ENCODE measurements at places on chromosomes 2 and 18.
A peak's percentile ranks its signal among the peaks of the same experiment; 100 is the strongest.

DNA sequence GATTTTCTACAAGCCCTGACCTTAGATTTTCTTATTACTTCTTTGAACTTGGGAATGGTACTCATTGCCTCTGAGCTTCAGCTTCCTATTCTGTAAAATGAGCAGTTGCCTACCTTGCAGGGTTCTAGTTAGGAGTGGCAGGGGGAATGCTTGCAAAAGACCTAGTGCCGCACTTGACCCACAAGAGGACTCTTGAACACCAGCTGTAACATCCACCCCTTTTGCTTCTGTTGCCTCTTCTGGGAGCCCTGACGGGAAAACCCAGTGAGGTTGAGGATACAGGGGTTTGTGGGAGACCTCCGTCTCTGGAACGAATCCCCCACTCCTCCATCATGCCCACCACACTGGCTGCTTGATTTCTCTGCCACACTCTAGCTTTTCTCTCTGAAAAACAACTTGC lies 27.1 kb upstream of the LBH start:
- DNase-seq: no peak

DNA sequence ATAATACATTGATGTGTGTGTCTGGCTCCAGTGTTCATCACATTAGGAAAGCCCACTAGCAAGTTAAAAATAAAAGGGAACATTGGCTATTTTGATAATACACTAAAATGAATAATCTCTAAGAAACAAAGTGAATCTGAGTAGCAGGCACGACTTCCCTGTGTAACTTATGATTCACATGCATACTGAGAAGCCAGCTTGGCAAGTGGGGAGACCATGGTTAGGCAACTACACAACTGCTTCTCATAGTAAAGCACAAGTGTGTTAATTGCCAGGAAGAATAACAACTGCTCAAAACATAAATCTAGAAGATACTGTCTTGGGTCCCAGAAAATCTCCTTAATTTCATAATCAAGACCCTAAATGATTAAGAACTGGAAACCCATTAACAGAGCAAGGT lies 4.0 kb downstream of the MYO5B start:
- no peak for DNase-seq

DNA sequence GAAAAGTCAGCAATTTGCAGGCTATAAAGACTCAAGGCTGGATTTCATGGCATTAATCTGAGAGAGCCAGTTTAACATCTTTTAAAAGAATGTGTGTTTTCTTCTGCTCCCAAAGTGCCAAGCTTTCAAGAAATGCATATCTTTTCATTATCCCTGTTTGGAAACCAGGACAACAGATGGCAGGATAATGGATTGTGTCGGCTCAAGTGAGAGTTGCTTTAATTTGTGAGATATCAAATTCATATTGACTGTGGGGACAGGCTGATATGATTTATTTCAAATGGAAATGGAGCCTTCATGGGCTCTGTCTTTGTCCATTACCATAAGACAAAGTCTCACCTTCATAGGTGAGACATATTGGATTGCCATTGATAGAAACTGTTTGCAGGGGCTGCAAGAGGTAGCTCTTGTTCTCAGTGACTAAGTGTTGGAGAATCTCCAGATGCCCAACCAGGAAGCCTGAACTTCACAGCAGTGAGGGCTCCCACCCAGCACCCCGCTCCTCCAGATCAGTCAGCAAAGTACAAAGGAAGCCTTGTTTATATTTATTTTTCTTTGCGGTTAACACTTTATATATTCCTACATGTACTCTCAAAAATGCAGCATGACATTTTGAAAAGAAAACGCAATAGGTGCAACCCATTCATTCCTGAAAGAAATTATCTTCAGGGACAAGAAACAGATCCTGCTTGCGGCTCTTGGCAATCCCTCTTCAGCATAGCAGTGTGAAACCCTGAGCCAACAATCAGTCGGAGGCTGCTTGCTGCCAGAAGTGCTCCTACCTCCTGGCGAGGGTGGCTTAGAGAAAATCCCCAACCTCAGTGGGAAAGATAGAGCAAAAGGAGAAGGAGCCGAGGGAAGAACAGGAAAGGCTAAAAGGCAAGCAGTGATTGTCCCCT lies 65.8 kb upstream of the ATL2 start:
- DNase-seq: no peak

DNA sequence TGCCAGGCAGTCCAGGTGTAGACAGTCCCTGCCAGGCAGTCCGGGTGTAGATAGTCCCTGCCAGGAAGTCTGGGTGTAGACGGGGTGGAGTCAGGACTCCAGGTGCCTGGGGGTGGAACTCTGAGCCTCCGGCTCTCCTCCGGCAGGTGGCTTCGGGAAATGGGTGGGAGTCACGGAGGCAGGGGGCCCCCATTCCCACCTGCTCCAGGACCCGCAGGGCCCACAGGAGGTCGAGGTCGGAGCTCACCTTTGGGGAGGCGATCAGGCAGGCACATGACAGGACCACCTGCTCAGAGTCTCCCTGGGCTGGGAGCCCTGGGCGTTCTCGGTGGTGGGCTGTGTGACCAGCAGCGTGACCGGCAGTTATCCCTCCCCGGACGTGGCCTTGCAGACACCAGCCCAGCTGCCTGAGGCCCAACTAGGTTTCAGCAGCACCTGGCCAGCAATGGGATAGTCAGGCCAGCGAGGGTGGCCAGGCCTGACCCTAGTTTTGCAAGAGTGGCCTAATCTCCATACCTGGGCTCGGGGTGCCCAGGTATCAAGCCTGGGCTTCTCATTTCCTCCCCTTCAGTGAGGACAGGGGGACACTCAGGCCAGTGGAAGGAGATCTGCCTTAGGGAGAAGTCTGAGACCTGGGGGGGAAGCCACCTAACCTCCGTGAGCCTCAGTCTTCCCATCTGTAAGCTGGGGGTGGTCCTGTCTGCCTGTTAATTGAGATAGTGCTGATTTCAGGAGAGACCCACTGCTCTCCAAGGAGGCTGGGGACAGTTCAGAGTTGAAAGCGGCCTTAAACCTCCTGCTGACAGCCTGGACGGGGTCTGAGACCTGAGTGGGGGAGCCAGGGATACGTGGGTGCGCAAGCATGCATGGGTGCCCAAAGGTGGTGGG lies 13.2 kb downstream of the GPC1 start:
- no peak for DNase-seq

- DNase-seq: no peak
Observed at GRCh38 chr18:28236487-28236886, 59.6 kb upstream of the CDH2 start.

GRCh38 chr2:187214306-187214705 lies 233.7 kb downstream of the CALCRL start:
- no peak for DNase-seq

DNA sequence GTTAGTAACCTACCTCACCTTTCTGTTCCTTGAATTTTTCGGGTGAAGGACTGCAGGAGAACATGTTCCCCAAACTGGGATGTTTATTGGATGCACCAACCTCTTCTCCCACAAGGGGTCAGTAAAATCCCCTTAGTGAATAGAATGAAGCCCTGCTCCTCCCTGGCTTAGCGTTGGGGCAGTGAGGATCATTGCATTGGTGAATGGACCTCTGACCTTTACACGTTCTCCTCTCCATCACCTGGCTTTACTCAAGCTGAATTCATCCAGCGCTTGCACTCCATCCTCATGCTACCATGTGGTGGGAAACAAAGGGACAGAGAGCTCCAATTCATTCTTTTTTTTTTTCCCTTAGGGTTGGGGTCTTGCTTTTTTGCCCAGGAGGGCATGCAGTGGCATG lies 157.2 kb downstream of the MIB1 start:
- DNase-seq: peak; percentile 76

GRCh38 chr2:84545005-84545404 lies 28.7 kb downstream of the DNAH6 start:
- no peak for DNase-seq

GRCh38 chr2:9156483-9156882 lies 50.1 kb upstream of the ASAP2 start:
- no peak for DNase-seq

DNA sequence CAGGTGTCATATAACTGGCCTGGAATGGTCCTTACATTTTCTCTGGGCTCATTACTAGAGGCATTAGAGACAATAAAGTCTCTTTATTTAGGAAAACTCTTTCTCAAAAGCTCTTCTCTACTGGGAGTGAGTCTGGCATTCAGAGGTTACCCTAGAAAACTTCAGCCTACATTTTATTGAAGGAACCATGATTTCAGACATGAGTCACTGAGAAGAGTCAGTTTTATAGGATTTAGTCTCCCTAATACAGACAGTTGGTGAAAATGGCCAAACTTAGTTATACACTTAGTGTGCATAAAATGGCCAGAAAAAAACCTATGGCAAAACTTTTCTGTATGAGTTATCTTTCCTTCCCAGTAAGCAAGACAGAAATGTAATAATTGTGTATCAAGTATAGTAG lies 689.4 kb downstream of the ZEB2 start:
- no peak for DNase-seq

GRCh38 chr2:237092920-237093781 lies 7.5 kb downstream of the COPS8 start:
- DNase-seq: no peak

DNA sequence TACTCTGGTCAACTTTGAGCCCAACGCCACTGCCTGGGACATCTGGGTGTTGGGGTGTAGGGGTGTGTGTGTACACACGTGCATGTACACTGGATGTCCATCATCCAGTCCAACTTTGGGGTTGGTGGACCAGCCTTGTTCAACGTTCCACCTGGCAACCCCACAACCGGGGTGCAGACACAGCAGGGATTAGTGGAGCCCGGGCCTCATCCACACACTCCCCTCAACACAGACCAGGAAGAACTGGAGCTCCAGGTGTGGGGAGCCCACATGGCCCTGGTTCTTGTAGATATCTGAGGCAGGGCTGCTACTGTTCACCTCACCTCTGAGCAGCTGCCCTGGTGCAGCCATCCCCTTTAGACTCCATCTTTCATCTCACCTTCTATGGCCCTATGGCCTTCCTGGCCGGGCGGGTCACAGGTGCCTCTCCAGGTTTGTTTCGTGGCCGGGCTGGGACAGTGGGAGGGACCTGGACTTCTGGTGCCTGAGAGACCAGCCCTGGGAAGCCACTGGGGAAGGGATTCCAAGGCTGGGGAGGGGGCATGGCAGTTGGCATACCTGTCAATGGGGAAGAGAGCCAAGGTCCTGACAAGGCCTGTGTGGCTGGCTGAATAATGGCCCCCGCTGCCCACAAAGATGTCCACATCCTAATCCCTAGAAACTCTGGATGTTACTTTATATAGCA lies 7.5 kb downstream of the NEU2 start:
- DNase-seq: no peak

- no peak for DNase-seq
Observed at GRCh38 chr2:174779361-174779928, 15.2 kb upstream of the CHRNA1 start.

DNA sequence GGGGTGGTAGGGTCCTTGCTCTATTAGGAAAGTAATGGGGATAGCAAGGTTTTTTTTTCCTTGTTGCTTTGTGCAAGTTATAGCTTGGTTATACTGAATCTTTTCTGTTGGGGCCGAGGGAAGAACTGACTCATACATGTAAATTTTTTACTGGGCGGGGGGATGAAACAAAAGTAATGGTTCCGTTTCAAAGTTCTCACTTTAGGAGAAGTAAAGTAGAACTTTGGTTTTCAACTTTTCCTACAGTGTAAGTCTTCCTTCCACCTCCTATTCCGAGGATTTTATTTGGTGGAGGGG lies 1.1 kb downstream of the AFTPH start:
- no peak for DNase-seq

GRCh38 chr2:47310801-47311560 lies 92.0 kb upstream of the MSH2 start:
- no peak for DNase-seq

GRCh38 chr2:233519787-233520611 lies 46.6 kb downstream of the USP40 start:
- DNase-seq: no peak

DNA sequence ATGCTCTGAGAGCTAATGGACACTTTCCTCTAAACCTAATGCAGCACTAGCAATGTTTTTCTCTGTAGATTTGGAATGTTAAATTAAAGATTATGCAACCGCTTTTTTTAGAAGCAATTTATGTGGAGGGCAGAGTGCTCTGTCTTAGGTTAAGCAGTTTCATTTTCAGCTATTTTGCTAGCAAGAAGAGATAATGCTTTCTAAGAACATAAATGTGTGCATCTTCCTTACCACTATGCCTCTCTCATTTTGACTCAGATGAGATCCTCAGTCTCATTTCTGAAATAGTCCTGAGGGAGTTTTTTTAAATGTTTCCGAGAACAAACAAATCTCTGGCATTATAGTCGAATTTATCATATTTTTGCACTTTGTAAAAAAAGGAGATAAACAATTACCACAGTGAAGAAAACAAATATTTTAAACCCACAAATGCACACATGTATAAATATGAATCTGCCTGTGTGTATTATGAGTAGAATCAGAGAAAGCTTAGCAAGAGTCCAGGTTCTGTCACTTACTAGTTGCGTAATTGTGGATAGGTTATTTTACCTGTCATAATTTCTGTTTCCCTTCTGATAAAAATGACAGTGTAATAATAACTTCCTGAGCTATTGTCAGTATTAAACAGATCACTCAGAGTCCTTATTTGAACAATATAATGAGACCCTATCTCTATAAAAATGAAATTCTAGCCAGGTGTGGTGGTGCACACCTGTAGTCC lies 207.7 kb upstream of the CRIM1 start:
- no peak for DNase-seq

GRCh38 chr2:238915596-238915995 lies 67.7 kb downstream of the TWIST2 start:
- DNase-seq: no peak

DNA sequence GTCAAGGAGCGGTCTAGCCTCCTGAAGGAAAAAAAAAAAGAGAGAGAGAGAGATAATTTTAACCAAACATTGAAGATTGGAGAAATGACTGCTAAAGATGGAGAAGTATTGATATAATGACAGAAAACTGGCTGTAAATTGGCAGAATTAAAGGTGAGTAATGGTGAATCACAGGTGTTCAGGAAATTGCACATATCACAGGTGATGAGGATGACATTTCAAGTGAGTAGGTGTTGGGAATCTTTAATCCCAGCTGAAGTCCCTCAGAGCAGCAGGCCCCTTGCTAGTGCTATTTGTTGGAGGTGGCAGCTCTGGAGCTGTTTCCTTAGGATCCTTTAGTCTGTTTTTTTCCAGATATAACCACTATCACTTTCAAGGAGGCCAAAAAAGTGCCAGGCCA lies 678.4 kb upstream of the VRK2 start:
- no peak for DNase-seq

DNA sequence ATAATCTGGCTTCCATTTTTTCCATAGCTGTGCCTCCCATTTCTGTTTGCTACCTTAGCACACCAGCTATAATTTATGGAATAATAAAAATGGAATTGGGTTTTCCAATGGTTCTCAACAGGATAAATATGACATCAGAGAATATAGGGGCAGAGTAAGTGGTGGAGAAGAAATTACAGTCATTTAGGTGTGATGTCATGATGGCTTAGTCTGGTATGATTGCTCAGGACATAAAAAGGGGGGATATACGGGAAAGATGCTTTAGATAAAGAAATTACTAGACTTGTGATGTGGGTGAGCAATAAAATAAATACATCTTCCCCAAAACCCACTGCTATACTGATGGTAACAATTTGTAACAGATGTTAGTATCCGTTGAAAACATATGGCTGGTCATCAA lies 21.6 kb upstream of the KIF5C start:
- DNase-seq: no peak

- DNase-seq: no peak
Observed at GRCh38 chr2:43890855-43891254, 52.1 kb downstream of the ABCG8 start.

GRCh38 chr18:75824661-75825060 lies 397.2 kb upstream of the SMIM21 start:
- DNase-seq: no peak

- peak; percentile 46 for DNase-seq
Observed at GRCh38 chr2:70959851-70960832, 18.3 kb upstream of the ANKRD53 start.

Data from iPS-NIHi11 (cell line).